ENCODE measurements at places on chromosomes 13 and 19.

- DNase-seq, result no peak
Measured at GRCh38 chr13:71261256-71261655, 605.7 kb downstream of the DACH1 start.

DNA sequence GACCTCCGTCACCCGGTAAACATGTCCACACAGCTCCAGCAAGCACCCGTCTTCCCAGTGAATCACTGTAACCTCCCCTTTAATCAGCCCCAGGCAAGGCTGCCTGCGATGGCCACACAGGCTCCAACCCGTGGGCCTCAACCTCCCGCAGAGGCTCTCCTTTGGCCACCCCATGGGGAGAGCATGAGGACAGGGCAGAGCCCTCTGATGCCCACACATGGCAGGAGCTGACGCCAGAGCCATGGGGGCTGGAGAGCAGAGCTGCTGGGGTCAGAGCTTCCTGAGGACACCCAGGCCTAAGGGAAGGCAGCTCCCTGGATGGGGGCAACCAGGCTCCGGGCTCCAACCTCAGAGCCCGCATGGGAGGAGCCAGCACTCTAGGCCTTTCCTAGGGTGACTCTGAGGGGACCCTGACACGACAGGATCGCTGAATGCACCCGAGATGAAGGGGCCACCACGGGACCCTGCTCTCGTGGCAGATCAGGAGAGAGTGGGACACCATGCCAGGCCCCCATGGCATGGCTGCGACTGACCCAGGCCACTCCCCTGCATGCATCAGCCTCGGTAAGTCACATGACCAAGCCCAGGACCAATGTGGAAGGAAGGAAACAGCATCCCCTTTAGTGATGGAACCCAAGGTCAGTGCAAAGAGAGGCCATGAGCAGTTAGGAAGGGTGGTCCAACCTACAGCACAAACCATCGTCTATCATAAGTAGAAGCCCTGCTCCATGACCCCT lies 9.0 kb upstream of the CEACAM5 start:
- no peak for DNase-seq

- peak; percentile 67 for DNase-seq
Measured at GRCh38 chr19:46713781-46714443, 3.0 kb downstream of the PRKD2 start.

GRCh38 chr19:5654931-5655330 lies 25.4 kb downstream of the MICOS13 start:
- no peak for DNase-seq

GRCh38 chr13:95124959-95125358 lies 176.3 kb downstream of the ABCC4 start:
- DNase-seq, result no peak

GRCh38 chr13:77381059-77381458 lies 54.2 kb upstream of the MYCBP2 start:
- DNase-seq, result no peak

DNA sequence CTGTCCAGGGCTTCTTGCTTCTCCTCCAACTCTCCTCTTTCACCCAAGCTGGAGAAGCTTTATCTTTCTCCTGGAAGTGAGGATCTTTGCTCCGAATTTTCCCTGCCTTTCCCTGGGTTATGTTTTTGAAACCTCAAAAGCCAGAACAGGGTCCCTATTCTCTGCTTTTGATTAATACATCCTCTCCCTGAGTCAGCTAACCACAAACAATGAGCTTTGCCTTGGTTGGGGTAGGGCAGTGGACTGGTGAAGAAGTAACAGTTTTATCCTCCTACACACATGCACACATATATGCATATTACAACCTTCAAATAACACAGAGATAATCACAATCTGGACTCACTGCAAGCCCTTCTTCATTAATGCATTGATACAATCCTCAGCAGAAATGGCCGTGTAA lies 44.6 kb downstream of the DLEU7 start:
- DNase-seq, result no peak

DNA sequence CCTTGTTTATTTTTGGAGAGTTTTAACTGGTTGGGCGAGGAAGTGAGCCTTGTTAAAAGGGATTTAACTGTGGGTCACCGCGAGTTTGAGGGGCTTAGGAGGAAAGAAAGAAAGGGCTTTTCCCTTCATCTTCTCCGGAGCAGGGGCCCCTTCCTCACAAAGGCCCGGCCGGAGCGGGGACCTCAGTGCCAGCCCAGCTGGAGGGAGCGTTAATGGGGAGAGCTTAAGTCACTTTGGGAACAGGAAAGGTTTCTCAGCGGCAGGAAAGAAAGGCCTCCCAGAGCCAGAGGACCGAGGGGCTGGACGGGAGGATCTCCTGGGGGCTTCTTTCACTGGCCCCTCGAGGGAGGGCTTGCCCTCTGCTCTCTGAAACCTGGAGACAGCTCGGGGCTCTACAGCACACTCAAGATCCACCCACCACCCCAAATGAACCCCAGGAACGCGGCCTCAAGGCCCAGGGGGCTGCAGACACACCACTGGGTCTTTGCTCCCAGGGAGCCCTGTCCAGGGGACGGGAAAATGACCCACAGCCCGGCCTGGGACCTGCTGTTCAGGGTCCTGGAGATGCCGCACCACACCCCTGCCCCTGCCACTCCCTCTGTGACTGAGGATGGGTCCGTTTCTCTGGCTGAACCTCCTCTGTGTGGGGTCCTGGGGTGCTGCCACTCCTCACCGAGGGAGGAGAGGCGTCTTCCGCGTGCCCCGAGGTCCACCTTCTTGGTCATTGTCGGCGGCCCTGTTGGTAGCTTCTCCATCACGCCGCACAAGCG lies 128.3 kb downstream of the URI1 start:
- DNase-seq, result no peak

DNA sequence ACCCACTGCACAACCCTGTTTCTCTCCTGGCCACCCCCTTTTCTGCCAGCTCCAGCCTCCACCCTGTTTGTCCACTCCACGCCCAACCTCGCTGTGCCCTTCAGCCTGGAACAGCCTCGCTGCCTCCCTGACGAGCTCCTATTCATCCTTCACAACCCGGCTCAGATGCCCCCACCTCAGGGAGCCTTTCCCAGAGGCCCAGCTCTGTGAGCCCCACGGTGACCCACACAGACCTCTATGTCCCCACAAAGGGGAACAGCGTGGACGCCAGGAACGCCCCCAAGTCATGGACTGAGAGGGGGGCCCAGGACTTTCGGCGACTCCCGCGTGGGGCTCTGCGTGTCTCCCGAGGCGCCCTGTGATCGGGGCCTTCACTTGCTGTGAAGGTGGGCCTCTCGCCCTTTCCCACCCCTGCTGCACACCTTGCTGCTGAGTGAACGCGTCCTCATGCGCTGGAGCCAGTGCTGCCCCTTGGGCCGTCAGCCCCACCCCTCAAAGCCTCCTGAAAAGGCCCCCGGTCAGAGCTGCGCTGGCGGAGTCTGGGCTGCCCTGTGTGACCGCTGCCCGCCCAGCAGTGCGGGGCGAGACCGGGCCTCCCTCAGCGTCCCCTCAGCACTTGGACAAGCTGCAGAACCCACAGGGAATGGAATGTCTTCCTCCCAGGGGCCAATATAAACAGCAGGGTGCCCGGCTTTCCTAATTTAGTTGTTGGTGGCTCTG lies 40.0 kb downstream of the ADPRHL1 start:
- no peak for DNase-seq

DNA sequence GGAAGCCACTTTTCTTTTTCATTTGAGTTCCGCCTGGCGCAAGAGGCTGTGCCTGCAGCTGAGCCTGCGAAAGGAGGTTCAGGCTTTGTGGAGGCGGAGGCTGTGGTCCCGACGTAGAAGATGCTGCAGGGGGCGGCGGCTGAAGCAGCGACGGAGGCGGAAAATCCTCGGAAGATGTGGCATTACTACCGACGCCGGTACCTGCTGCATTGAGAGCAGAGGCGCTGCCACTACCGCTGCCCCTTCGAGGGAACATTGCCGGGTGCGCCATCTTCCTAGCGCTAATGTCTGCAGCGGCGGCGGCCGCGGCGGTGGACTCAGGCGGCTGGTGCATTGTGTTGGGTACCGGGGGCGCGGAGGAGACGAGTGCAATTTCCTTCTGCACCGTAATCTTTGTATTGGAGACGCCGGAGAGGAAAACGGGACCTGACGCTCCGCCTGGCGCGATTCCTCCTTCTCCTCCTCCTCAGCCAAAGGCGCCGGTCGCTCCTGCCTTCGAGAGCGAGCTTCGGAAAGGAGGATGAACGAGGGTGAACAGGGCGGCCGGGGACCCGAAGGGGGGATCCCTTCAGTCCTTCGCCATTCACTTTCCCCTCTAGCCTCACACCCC lies at the start of gene TSC22D1:
TSS of gene TSC22D1 (minus strand) at position 590 of the 610 bp plus-strand sequence. CDS start at position 334, 256 bp downstream.
- DNase-seq, result peak; percentile 55

DNA sequence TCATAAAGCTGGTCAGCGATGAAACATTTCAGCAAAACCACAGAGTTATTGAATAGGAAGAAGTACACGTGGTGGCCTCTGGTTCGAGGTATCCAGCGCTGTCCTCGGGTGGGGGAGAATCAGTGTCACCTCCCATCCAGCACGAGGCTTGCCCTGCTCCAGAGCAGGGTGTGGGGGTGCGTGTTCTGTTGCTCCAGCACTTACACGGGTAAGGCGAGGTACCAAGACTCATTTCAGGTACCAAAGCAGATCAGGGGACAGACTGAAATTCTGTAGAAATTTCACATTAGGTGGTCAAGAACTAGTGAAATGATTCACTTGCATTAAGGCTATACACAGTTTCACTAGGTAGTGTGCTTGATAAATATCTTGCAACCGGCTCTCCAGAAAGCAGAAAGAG lies 164.2 kb upstream of the SOX1 start:
- no peak for DNase-seq

- DNase-seq, result no peak
Measured at GRCh38 chr13:73111331-73111730, 52.5 kb downstream of the KLF5 start.

DNA sequence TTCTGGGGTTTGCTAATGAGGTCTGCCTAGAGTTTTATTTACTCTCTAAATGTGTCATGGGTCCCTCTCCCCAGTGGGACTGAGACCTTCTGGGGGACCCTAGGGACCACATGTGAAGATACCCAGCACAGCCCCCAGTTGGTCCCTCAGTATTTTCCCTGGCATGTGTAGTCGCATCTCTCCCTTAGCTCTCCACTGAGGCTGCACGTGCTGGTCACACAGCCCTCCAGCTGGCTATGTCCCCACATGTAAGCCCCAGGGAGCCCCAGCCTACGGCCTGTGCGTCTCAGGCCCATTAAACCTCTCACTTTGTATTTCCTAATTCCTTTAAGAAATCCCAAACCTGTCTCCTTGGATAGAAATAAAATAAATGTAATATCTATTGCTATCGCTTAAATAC lies 189.6 kb upstream of the TSHZ3 start:
- DNase-seq, result no peak

- no peak for DNase-seq
Measured at GRCh38 chr13:64234255-64234654, 2818.6 kb upstream of the PCDH20 start.

DNA sequence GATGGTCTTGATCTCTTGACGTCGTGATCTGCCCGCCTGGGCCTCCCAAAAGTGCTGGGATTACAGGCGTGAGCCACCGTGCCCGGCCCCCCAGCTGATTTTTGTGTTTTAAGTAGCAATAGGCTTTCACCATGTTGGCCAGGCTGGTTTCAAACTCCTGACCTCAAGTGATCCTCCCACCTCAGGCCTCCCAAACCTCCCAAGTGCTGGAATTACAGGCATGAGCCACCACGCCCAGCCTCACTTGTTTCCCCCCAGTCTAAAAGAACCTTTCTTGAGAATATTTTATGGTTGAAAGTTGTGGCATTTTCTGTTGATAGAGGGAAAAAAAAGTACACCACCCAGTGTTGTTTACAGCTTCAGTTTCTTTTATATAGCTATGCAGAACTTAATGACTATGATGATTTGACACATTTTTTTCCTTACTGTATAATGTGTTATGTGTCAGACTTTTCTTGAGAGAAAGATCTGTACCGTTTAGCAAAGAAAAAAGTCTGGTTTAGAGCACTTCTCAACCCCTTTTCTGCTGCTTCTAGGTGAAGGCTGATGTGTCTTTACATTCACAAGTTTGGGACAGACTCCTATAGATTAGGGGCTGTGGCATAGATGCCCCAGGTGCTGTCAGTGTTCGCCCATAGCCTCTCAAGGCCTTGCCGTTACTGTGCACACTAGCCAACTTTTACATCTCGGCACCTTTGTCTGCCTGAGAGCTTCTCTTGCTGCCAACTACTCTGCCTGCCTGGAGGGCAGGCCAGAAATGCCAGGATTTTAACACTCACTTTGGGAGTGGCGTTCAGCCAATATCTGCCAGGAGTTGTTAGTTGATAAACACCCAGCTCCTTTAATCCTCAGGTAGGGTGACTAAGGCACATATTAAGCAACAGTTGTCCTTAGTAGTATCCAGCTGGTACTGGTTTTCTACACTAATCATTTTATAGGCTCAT lies 33.0 kb downstream of the KCTD4 start:
- no peak for DNase-seq

DNA sequence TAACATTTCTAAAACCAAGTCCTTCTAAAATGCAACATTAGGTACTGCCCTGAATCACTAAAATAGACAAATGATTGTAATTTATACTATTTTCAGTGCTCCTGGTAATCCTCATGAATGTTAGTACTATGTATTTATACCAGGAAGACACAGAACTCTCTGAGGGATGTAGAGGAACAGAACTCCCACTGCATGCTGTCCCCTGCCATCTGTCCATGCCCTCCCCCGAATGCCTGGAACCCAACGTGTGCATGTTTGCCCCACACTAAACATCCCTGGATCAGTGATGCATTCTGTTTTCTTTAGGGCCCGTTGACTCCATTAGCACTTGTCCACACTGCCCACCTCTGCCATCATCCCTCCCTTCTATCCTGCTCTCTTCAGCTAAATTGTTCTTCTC lies 26.5 kb downstream of the ENOX1 start:
- no peak for DNase-seq

DNA sequence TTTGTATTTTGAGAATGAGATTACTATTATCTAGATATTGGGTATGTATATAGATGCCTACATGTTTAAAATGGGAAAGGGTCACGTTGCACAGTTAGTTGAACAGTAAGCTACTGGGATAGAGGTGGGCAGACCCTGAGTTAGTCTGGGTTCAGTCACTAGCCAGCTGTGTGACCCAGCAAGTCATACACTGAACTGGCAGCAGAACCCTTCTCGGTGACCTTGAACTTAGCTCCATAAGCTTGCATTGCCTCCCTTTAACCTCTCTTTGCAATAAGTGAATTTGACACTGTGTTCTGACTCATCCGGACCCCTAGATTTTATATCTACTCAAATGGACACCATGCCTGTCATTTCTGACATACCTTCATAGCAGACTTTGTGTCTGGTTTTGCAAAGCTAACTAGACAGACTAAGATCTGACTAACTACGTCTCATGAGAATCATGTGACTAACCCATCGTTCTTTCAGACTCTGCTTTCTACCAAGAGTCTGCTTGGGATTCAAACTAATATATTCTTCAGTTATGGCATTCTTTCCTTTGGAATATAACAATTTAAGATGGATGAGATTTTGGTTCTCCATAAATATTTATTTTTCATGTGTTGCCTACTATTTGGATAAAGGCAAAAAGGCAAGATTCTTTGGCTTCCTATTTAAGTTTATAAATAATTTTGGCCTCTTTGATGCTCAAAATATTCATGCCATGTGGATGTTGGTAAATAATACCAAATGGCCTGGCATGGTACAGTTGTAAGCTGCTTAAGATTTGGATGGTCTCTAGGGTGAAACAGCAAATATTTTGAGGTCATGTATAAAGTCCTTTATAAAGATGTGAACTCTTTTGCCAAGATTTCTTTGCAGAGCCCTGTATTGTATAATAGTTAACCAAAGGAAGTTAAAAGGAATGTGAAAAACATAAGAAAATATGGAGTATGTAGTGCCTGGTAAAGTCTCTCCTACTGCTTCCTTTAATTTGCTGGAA lies 159.3 kb downstream of the ITGBL1 start:
- no peak for DNase-seq

Data from CD4-positive, alpha-beta T cell treated with Interferon gamma for 1 hour (primary cell).